K562 (cell line): ENCODE measurements at places on chromosomes 11 and 22. TPM values are rescaled to one million over a fixed set of nuclear protein-coding genes. Genes with fewer than 3 reads are reported as not detected.

The TNNI2 gene
- total RNA-seq, result not detected in 2 replicates

The C11orf52 gene
- 0.29 and 0.69 TPM in 2 replicates for total RNA-seq

The HSPB2 gene
- total RNA-seq, result 0.31 TPM in 1 of 2 replicates, not detected in the other

The OR4D5 gene
- not detected in 2 replicates for total RNA-seq

The ARHGEF17 gene
- total RNA-seq, result 0.29 and 0.53 TPM in 2 replicates

The CECR2 gene
- 0.76 and 1.00 TPM in 2 replicates for total RNA-seq

The MAPK1 gene
- 464 and 475 TPM in 2 replicates for total RNA-seq

The OR51B5 gene
- 109 and 120 TPM in 2 replicates for total RNA-seq

The TLCD5 gene
- 1.3 and 1.4 TPM in 2 replicates for total RNA-seq

The F2 gene
- total RNA-seq, result 0.16 and 0.22 TPM in 2 replicates
